ENCODE measurements at places on chromosomes 1 and 21.

DNA sequence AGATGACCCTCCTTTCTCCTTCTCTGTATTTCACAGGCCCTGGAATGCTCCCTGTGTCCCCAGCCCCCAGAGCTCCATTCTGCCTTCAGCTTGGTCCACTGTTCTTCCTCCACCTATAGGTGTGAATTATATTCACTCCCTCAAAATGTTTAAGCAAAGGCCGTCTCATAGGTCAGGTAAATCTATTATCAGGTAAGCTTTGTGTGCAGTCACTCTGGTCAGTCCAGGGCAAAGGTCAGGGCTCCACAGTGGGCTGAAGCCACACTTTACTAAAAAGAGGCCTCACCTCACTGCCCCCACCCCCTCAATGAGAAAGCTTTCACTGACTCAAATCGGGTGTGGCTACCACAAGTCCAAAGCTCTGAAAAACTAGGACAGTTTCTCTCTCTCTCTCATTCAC is 65.9 kb downstream of the DNTTIP2 start:
- peak; percentile 23 for DNase-seq

DNA sequence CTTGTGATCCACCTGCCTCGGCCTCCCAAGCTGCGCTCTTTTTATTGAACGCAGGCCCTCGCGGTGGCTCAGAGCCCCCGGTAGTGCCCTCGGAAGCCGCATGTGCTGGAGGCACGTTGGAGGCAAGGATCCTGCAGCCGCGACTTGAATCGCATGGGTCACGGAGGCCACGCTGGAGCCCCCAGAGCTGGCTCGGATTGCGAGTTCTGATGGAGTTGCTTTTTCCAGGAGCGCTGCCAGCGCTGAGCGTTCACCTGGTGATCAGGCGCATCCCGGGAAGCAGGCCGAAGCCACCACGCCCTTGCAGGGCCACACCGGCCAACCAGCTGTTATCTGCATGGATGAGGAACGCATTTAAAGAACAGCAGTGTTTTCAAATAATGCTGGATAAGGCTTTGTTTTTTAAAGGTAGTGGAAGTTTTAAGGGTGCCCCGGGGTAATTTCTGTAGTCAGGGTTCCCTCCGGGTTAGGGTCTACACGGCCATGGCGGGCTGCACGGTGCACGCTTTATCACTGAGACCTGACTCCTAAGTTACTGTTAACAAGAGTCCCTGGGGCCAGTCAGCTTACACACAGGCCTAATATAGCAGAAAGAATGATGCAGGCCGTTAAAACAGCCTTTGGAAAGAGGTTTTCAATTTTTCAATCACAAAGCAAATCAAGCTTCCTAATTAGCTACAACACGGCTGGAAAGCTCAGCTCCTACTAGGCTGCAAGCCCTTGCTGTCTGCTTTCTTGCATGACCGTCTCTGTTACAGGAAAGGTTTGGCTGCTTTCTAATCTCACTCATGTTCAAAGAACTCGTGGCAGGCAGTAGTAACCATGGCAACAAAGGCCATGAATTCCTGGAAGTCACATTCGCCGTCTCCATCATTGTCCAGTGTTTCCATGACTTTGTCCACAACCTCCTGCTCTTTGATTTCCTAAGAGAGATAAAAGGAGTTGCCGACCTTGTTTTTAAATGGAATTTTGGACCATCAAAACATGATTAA is 6.0 kb downstream of the S100B start:
- peak; percentile 87 for DNase-seq

- DNase-seq: no peak
These were observed 51.2 kb upstream of the SEC16B start for GRCh38 chr1:178020968-178021640.

GRCh38 chr21:46183910-46184624 is at the start of gene SPATC1L:
TSS of gene SPATC1L (minus strand) at chr21:46184459. CDS start at chr21:46182816, 1,643 bp downstream.
- peak; percentile 66 for DNase-seq

GRCh38 chr1:35888255-35888654 is 5.2 kb downstream of the AGO1 start:
- DNase-seq: no peak

- no peak for DNase-seq
These were observed 119.3 kb downstream of the CRYAA start for GRCh38 chr21:43287795-43288755.
